ENCODE measurements at places on chromosomes 2 and 18. TPM values are rescaled to one million over a fixed set of nuclear protein-coding genes. Genes with fewer than 3 reads are reported as not detected.

DNA sequence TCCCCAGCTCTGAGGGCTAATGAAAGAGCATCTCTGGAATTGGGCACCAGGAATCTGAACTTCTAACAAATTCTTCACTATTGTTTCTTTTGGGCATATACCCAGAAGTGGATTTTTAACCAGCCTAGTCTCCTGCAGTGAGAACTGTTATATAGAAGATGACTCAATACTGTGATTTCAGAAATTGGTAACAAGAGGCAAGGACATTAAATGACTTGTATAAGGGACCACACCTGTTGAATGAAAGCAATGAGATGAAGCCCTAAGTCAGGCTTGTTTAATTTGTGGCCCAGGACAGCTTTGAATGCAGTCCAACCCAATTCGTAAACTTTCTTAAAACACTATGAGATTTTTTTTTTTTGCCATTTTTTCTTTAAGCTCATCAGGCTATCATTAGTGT is 57.9 kb downstream of the EPC2 start:
- no peak for DNase-seq

Gene TMEM163
- 0.12 TPM for total RNA-seq

DNA sequence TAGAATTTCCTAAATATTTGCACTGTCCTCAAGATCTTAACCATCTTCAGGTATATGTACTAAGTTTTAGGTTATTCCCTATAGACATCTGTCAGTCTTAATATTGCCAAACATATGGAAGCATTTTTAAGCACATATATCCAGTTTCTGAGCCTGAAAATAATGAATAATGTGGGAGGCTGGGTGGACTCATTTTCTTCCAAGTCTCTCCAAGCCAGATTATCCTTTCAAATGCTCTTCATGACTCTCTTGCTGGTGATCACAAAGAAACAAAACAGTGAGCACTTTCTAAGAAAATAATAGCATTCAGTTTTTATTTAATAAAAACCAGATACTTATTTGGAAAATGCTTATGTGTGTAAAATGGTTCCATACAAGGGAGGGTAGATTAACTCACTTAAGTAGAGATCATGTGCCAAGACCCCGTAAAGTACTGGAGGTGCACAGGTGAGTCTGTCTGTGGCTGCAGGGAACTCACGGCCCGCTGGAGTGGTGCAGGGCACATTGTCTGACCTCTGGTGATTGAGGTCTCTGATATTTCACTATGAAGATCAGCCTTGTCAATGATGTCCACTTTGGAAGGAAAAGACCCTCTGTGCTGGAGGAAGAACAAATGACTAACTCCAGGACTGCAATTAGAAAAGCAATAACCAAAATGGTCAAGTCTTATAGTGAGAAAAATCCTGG is 161.6 kb downstream of the TMEM18 start:
- DNase-seq: no peak

DNA sequence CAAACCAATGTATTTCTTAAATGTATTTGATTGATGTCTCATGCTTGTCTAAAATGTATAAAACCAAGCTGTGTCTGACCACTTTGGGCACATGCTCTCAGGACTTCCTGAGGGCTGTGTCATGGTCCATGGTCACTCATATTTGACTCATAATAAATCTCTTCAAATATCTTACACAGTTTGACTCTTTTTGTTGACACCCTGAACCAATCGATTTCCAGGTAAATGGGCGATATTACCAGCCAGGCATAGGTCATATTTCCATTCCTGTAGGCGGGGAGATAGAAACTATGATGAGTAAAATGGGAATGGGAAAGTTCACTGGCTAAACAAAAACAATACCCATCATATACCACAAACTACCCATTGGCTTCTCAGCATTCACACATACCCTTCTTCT is 9.3 kb upstream of the TRAPPC8 start:
- no peak for DNase-seq

DNA sequence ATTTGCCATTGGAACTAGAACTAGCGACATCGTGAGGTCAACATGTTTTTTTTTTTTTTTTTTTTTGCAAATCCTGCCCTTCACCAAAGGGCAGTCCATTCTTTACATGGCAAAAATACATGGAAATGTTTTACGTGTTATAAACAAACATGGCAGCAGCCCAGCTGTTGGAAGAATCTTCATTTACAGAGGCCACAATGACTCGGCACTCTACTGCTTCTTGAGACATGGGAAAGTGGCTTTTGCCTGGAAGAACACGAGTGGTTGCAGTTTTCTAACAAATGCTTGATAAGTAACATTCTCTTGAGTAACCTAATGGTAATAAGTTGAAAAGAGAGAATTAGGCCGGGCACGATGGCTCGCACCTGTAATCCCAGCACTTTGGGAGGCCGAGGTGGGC is 22.8 kb upstream of the POLR1B start:
- no peak for DNase-seq

Gene MATN3
- not detected for total RNA-seq

Gene FIGN
- not detected for total RNA-seq

- no peak for DNase-seq
These were observed 1.0 kb downstream of the SPP2 start for GRCh38 chr2:234051374-234052070.

DNA sequence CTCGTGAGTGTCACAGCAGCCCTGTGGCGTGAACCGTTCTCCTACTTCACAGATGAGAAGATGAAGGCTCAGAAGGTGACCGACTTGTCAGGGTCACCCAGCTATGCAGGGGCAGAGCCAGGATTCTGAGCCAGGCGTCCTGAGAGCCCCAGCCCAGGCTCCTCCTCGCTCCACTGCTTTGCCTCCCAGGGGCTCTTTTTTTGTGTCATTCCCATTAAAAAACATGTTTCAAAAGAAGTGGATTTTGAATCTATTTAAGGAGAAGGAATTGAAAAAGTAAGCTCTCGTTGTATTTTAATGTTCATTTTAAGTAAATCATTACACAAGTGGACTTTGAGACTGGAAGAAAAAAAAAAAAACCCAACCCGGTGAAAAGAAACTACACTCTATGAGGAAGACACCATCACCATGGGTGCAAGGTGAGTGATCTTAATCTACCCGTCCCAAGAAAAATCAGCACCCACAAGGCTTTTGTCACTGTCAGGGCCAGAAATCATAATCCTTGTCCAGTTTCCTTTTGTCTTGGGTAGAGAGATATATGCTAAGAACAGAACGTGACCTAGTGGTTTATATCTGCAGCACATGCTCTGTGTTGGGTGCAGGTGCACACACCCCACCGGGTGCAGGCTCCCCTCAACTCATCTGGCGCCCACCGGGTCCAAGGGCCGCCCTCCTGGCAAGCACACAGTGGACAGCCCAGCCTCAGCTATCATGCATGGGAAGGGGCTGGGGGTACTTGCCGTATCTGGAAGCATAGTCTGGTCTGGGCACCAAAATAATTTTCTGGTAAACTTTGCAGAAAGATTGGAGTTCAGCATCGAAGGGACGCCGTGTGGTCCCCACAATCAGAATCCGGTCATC is 73.5 kb upstream of the ASB18 start:
- DNase-seq: no peak

Gene IL36G
- total RNA-seq: not detected

Gene SETBP1
- total RNA-seq: 13.8 TPM

GRCh38 chr2:207137596-207138337 is 28.0 kb downstream of the KLF7 start:
- DNase-seq: no peak

Gene COA5
- total RNA-seq: 29.4 TPM

GRCh38 chr2:86082756-86083155 is 22.9 kb downstream of the POLR1A start:
- DNase-seq: no peak

Gene MYO5B
- 0.39 TPM for total RNA-seq

Gene CELF4
- not detected for total RNA-seq

Gene KLHL30
- not detected for total RNA-seq

Gene SPAST
- 28.6 TPM for total RNA-seq

Gene TLX2
- total RNA-seq: 2.4 TPM

DNA sequence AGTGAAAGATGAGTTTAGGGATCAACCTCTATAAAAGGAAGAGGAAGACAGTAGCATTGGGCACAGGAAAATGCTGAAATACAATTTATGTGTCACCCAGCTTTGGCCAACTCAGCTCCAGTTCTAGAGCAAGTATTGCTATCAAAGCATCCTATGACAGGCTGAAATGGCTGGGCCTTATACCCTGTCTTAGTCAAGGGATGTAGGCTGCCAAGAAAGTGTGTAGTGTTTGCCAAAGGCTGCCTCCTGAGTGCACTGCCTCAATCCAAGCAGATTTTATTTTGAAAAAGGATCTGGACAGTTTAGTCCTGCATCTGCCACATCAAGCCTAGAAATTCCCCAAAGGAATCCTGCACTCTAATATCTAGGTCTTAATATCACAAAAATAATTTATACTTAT is 359.9 kb upstream of the ZC3H15 start:
- DNase-seq: no peak

- DNase-seq: no peak
These were observed 120.1 kb downstream of the IRS1 start for GRCh38 chr2:226679389-226680065.

Gene AQP4
- not detected for total RNA-seq

Gene NCKAP5
- total RNA-seq: not detected

- DNase-seq: no peak
These were observed 1.5 kb upstream of the TTC39C start for GRCh38 chr18:24013051-24013450.

Gene LBX2
- total RNA-seq: 1.2 TPM
